Prostate gland (tissue), 2 donors: ENCODE measurements at places on chromosomes 5 and 9. TPM values are rescaled to one million over a fixed set of nuclear protein-coding genes. Genes with fewer than 3 reads are reported as not detected.
A peak's percentile ranks its signal among the peaks of the same experiment; 100 is the strongest.

ORM2 gene
- total RNA-seq: 1.9 TPM

- no peak overlapping the region for H3K4me3 ChIP-seq
- H3K27me3 ChIP-seq: no peaks in the 10 kb centered on the region
- no peaks in the 10 kb centered on the region for H3K36me3 ChIP-seq
- H3K27ac ChIP-seq: peak overlapping the region; percentile 50
- H3K4me1 ChIP-seq: no peaks in the 10 kb centered on the region
Measured at GRCh38 chr5:160270704-160271103, 41.4 kb downstream of the FABP6 start.

DNA sequence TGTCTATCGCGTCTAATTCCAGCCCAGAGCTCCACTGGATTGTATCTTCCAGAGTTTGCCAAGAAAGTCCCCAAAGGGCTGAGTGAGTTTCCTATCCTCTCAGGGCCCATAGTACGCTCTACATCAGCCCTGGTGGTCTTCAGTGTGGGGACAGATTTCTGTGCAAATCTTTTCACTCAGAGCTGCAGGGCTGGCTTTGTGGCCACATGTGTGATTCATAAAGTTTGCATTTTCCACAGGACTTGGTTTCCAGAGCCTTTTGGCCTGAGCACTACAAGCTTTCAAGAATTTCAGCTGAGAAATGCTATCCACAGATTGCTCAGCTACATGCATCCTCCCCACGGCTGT, 76.7 kb upstream of the CXCL14 start:
- H3K27me3 ChIP-seq: no peaks in the 10 kb centered on the region
- no peak for DNase-seq
- H3K27ac ChIP-seq: no peak overlapping the region

DNA sequence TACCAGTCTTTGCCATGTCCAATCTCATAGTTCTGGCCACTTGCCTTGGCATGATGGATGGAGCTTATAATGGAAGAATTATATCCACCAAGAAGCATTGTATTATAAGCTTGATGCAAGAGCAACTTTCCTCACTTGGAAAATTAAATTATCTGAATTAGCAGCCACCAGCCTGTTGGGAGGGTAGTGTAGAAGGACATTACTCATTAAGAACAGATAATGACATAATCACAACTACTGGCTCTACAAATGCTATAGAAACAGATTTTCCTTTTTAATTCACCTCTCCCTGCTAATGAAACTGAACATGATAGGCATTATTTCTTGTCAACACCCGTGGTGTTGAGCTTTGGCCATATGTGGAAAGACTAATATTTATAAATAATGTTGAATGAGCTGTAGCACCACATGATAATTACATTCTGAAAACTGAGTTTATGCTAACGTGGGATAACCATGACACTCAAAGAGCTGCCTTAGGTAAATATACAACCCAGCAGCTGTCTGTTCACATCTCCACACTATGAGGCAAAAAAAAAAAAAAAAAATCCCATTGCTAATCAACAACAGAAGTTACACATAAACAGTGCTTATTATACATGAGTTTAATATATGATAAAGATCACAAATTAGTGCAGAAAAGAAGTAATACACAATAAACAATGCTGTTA, 48.1 kb upstream of the NR4A3 start:
- no peaks in the 10 kb centered on the region for H3K4me1 ChIP-seq
- no peak overlapping the region for H3K4me3 ChIP-seq
- H3K27me3 ChIP-seq: no peaks in the 10 kb centered on the region
- no peak overlapping the region for H3K27ac ChIP-seq
- no peaks in the 10 kb centered on the region for H3K36me3 ChIP-seq

GRCh38 chr9:26742828-26743476, 149.7 kb downstream of the CAAP1 start:
- H3K27ac ChIP-seq: no peak overlapping the region
- H3K27me3 ChIP-seq: no peaks in the 10 kb centered on the region
- DNase-seq: no peak
- H3K4me1 ChIP-seq: no peaks in the 10 kb centered on the region
- no peak overlapping the region for H3K4me3 ChIP-seq
